ENCODE measurements at places on chromosomes 7 and 10.

DNA sequence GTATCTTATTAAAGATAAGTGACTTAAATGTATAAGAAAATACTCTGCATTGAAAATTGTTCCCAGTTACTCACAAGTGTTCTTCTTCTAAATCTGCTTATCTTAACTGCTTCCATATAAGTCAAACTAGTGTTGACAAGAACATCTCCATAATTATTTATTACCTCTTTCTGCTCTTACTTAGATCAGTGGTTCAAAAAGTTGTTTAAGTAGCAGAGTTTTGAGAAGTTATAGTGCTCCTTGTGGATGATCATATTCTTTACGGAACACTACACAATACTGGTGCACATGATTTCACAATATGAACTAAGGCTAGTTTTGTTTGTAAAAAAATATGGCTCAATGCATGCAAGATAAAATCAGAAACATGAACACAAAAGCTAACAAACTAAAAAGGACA lies 168.4 kb downstream of the SEMA3D start:
- no peak for DNase-seq

DNA sequence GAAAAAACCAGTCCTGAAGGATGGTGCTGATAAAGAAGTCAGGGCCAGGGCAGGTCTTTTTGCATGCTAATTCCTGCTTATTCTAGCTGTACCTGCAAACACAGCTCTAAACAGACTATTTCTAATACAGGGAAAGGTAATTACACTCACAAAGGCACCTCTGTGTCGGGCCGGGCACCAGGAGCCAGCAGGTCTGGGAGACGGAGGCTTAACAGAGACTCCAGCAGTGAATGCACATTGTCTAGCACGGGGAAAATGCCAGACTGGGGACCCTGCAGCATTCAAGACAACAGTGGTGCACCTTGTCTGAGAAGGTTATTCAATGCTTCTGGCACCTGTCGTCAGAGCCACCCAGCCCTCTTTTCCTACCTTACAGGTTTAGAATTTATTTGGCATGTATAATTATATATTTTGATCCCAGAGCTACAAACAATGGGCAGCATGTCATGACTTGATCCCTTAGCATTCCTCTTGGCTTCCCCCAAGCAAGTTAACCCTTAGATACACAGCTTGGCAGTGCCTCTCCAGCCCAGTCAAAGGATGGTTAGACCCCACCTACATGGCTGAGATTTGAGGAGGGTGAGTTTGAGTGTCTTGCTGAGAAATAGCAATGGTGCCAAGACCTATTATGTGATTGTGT lies 185.2 kb downstream of the SLC25A13 start:
- DNase-seq, result no peak

DNA sequence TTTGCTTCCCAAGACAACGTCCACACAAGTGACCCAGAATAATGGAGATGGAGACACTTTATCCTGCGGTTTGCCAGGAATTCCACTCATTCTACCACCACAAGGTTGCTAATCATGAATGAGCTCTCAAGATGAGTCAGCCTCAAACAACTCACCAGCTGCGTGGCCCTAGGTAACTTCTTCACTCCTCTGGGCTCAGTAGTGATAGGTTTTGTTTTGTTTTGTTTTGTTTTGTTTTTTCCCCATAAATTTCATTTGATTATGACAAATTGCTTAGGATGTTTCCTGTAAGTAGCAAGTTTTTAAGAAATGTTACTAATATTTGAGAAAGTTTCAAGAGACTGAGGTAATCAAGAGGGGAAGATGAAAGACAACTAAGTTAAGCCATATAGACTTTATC lies 286.8 kb downstream of the PARD3 start:
- no peak for DNase-seq

DNA sequence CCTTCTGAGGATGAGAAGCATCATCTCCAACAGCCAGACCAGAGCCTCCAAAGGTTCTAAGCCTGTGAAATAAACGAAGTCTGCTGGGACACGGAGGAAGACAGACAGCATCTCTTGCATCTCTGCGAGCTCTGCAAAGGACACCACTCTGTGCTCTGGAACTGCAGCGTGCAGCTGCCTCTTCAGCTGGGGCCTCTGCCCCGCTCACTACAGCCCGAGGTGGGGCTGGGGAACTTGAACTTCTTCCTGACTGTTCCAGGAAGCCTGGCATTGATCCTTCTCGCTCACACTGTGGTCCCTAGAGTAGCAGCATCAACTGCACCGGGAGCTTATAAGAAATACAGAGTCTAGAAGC lies 163.3 kb downstream of the USP6NL start:
- DNase-seq, result no peak

GRCh38 chr7:15686957-15687545 lies 568 bp upstream of the MEOX2 start:
- no peak for DNase-seq

GRCh38 chr7:20340839-20341238 lies 10.1 kb downstream of the ITGB8 start:
- DNase-seq, result peak; percentile 82

GRCh38 chr10:69047111-69047832 lies 40.6 kb upstream of the SRGN start:
- no peak for DNase-seq

DNA sequence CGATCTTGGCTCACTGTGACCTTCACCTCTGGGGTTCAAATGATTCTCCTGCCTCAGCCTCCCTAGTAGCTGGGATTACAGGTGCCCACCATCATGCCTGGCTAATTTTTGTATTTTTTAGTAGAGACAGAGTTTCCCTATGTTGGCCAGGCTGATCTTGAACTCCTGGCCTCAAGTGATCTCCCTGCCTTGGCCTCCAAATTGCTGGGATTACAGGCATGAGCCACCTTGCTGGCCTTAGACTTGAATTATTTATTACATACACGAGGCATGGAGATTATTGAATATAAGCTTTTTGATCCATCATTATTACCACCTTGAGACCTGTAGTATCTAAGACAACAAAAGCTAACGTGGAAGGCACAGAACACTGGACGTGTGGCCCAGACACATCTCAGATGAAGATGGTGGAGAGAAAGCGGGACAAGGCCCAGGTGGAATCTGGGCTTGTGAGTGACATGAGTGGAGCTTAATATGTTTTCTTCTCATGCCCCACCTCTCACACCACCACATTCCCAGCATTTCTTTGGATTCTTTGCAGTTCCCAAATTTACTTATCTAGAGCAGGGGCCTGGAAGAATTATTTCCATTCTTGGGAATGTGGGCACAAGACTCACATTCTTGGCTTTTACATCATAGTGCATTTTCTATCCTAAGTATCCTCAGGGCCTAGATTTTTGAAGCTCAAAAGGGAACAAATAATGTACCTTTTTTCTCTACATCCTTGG lies 76.6 kb downstream of the SUGCT start:
- no peak for DNase-seq

DNA sequence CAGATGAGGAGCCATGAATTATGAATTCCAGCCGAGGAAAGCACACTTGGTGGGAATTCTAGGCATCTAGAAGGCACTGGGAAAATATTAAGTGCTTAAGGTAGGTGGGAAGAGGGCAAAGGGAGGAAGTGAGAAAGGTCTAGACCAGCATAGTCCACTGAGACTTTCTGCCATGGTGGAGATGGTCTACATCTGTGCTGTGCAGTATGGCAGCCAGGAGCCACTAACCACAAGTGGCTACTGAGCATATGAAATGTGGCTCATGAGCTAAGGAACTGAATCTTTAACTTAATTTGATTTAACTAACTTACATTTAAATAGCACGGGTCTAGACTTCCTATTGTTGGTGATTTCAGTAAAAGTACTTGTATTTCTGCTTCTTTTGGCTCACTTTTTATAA lies 82.5 kb upstream of the SEM1 start:
- DNase-seq, result no peak

GRCh38 chr7:113805976-113806375 lies 112.8 kb downstream of the PPP1R3A start:
- no peak for DNase-seq

DNA sequence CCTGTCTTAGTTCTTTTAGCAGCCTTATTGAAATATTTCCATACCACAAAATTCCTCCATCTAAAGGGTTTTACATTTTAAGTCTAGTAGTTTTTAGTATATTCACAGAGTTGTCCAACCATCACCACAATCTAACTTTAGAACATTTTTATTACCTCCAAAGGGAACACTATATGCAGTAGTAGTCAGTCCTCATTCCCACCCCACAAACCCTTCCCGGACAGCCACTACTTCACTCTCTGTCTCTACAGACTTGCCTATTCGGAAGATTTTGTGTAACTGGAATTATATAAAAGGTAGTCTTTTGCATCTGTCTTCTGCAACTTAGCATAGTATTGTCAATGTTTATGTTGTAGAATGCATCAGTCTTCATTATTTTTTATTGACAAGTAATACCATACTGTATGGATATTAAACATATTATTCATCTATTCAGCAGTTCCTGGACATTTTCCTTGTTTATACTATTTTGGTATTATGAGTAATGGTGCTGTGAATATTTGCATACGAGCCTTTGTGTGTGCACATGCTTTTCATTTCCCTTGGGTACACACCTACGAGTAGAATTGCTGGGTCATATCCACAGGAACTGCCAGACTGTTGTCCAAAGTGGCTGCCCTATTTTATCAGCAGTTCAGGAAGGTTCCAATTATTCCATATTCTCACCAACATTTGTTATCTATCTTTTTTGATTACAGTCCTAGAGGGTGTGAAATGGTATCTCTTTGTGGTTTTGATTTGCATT lies 60.9 kb upstream of the LANCL2 start:
- DNase-seq, result no peak

DNA sequence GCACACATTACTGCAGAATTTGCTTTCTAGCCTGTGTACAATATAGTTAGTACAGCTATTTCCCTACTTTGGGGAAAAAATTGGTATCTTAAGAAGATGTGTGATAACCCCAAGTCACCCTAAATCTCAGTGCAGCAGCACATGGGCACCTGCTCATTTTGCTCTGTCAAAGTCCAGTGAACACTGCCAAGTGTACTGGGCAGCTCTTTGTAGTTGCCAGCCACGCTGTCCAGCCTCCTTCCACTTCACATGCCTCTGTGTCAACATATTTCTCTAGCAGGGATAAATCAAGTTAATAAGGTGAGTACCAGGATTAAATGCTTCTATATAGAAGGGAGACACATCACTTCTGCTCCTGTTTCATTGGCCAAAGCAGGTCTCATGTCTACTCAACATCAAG lies 87.1 kb upstream of the CDC14C start:
- DNase-seq, result no peak

DNA sequence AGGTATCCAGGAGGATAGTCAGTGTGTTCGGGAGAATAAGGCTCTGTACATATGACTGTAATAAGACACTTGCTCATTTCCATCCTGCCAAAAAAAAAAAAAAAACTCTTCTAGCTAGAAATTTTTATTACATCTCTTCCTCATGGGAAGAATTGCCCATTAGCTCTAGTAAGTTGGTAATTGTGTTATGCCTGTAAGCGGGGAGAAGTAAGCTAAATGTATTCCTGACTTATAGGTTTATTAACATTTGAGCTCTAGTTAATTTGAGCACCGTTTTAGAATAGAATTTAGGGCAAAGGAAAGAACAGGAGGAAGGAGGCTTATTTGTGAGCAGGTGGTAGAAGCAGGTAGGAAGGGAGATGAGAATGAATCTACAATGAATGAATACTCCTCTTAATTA lies 1210.6 kb downstream of the SORCS1 start:
- DNase-seq, result no peak

DNA sequence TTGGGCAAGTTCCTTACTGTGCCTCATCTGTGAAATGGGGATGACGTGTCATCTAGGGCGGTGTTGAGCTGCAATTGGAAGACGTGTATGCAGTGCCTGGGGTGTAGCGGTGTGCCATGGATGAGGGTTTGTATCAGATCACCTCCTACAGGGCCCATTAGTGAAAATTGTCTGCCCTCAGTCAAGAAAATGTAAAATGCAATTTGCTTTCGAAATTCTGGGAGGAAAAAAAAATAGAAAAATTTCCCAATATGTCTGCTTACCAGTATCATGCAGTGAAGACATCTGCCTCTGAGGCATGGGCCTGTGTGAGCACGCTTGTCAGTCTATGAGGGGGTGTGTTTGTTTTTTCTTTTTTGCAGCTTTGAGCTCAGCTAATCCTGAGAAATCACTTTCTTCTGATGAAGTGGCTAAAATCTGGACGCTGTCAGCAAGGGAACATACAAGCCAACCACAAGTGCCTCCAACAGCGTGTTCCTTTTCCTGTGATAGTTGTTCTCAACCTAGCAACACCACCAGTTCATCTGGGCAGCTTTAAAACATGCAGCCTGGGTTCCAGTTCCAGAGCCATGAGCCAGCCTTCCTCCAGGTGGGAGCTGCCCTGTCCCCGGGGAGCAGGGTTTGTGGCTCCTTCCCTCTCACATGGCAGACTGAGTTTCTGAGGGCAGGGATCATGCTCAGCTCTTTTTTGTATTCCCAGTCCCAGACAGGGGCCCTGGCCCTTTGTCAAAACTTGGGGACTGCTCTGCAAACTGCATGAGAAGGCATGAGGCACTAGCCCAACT lies 10.3 kb downstream of the FAM241B start:
- DNase-seq, result no peak

DNA sequence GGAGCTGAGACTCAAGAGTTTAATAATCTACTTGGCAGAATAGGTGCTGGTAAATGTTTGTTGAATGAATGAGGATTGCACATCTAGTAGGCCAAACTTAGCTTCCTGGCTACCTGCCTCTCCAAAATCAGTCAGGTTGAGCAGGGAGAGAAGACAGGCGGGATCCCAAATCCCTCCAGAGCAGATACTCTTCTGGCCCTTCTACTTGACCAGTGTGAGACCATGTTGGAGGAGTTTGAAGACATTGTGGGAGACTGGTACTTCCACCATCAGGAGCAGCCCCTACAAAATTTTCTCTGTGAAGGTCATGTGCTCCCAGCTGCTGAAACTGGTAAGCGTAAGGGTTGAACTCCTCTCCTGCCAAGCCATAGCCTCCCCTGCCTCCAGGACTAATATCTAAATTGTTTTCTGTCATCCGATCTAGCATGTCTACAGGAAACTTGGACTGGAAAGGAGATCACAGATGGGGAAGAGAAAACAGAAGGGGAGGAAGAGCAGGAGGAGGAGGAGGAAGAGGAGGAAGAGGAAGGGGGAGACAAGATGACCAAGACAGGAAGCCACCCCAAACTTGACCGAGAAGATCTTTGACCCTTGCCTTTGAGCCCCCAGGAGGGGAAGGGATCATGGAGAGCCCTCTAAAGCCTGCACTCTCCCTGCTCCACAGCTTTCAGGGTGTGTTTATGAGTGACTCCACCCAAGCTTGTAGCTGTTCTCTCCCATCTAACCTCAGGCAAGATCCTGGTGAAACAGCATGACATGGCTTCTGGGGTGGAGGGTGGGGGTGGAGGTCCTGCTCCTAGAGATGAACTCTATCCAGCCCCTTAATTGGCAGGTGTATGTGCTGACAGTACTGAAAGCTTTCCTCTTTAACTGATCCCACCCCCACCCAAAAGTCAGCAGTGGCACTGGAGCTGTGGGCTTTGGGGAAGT lies 2.2 kb upstream of the MBLAC1 start:
- no peak for DNase-seq

GRCh38 chr10:47370015-47370767 lies 13.9 kb downstream of the ZNF488 start:
- no peak for DNase-seq

GRCh38 chr7:38817526-38817925 lies 91.5 kb downstream of the VPS41 start:
- no peak for DNase-seq

- no peak for DNase-seq
Measured at GRCh38 chr7:36810032-36810431, 85.7 kb upstream of the AOAH start.

Data from midbrain (tissue), 1 donor.